ENCODE measurements at places on chromosomes 12 and 14.
A peak's percentile ranks its signal among the peaks of the same experiment; 100 is the strongest.

DNA sequence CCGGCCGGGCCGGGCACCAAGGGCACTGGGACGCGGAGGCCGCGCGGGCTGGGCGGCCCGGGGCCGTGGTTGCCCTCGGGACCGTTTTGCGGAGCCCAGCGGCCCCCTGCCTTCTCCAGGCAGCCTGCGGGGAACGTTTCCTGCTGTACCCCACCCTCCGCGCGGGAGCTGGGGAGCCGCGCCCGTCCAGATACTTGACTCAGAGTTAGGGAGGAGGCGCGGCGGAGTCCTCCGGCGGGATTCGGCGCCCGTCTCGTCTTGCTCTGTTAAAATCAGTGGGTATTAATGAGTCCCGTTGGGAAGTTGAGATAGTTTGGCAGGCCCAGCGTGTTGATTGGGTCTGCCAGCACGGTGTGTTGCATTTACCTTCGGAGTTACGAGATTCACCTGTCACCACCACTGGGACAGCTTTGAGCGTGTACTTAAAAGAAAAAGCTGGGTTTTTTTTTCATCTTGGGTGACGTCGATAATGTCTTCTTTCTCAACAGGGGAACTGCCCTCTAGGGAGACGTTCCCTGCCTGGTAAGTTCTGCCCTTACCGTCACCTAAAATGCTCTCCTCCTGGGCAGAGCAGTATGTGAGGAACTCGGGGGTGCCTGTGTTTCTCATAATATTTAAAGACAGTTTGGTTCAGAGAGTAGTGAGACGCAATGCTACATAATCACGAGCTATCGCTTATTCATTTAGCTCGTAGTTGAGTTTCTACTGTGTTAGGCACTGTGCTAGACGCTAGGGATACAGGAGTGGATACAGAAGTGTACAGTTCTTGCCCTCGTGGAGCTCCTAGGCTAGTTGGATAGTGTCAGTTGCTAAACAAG is 596 bp downstream of the DLST start:
- DNase-seq = peak; percentile 49

- no peak for DNase-seq
These were observed 125.9 kb downstream of the EFCAB11 start for GRCh38 chr14:89828471-89829165.

DNA sequence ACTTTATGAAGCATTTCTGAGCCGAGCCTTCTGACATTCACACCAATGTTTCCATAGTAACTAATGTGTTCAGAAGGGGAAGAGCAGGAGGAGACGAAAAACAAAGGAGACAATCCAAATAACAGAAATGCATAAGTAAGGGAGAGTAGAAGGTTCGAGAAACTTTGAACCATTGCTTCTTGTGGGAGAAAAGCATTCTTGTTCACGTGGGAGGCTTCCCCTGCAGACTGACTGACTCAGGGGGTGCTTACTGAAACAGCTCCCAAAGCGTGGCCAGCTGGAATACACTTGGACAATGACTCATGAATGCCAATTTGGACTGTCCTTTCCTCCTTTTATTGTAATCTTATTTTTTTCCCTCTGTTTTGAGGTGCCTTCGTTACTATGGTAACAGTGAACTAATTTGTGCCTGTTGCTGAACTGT is 73.9 kb downstream of the NEDD1 start:
- DNase-seq = no peak

GRCh38 chr12:81500788-81501187 is 258.4 kb downstream of the PPFIA2 start:
- no peak for DNase-seq

- no peak for DNase-seq
These were observed 10.8 kb downstream of the NAV3 start for GRCh38 chr12:77841521-77841920.

- no peak for DNase-seq
These were observed 56.4 kb downstream of the RAB35 start for GRCh38 chr12:120060196-120060595.

- peak; percentile 17 for DNase-seq
These were observed 713 bp upstream of the FBXL14 start for GRCh38 chr12:1595026-1595561.

Data from CD4-positive, alpha-beta T cell treated with Interleukin-15 for 4 hours (primary cell).